ENCODE measurements at places on chromosomes 5 and 9.

GRCh38 chr5:172361566-172362238 is 78.1 kb upstream of the UBTD2 start:
- no peak for DNase-seq

GRCh38 chr9:3809724-3810123 is 283.9 kb upstream of the RFX3 start:
- no peak for DNase-seq

DNA sequence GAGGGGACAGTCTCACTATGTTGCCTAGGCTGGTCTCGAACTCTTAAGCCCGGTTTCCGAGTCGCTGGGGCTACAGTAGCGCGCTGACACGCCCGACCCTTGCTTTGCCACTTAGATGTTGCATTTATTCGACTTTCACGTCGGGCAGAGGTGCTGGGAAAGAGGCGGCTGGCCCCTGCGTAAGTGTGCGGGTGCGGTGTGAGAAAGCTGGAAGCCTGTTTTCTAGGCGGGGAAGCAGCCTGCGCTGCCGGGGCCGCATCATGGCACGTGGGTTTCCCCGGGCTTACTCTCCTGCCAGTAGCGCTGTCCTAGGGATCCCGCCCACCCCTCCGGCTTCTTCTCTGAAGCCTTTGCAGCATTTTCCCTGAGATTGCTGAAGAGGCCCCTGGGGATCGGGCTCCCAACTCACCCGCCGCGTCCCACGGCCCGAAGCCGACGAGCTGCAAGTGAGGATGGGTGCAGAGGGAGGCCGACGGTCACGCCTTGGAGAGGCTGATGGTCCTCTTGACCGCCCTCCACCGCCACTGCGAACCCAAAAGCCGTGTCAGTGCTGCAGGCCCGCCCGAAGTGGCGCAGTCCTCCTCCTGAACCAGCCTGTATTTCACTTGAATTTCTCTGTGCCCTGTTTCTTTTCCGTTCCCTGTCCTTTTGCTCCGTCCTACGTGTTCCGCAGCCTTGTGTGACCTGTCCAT is 5.8 kb upstream of the TRIM41 start:
- DNase-seq, result no peak

DNA sequence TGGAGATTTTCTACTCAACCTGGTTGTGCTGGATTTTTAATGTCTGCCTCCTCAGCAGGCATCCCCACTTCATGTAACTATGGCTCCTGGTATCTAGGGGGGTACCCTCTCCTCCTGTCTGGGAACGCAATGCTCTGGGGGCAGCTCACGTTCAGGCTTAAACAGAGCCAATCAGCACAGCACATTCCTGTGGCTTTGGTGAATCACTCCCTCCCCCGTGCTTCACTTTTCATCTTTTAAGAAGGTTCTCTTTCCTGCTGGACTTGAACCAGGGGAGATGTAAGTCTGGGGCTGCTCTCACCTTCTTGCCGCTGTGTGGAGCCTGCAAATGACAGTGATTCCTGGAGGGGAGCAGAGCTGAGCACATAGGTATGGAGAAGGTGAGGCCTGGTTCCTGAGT is 101.2 kb downstream of the MSX2 start:
- no peak for DNase-seq

DNA sequence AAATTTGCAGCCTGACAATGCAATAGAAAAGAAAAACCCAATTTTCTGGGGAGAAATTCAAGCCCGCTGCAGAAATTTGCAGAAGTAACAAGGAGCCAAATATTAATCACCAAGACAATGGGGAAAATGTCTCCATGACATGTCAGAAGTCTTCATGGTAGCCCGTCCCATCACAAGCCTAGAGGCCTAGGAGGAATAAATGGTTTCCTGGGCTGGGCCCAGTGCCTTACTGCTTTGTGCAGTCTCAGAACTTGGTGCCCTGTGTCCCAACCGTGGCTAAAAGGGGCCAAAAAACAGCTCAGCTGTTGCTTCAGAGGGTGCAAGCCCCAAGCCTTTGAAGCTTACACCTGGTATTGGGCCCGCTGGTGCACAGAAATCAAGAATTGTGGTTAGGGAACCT is 23.6 kb upstream of the EGFLAM start:
- no peak for DNase-seq

Data from cardiac septum (tissue), 1 donor.